ENCODE measurements at places on chromosomes 16 and 17. TPM values are rescaled to one million over a fixed set of nuclear protein-coding genes. Genes with fewer than 3 reads are reported as not detected.

CCDC200 gene
- total RNA-seq, result not detected

CD68 gene
- total RNA-seq, result 20.2 TPM

DNAH2 gene
- total RNA-seq, result 0.10 TPM

MT1X gene
- 4,271 TPM for total RNA-seq

GJC1 gene
- 7.9 TPM for total RNA-seq

CHST4 gene
- total RNA-seq, result not detected

KRT39 gene
- total RNA-seq, result not detected

HES7 gene
- not detected for total RNA-seq

GRCh38 chr16:84156342-84156784, 11.3 kb downstream of the DNAAF1 start:
- no peak overlapping the region for H3K4me3 ChIP-seq
- H3K27me3 ChIP-seq, result no peaks in the 10 kb centered on the region
- DNase-seq, result no peak
- H3K4me1 ChIP-seq, result no peaks in the 10 kb centered on the region
- H3K36me3 ChIP-seq, result no peaks in the 10 kb centered on the region

DNA sequence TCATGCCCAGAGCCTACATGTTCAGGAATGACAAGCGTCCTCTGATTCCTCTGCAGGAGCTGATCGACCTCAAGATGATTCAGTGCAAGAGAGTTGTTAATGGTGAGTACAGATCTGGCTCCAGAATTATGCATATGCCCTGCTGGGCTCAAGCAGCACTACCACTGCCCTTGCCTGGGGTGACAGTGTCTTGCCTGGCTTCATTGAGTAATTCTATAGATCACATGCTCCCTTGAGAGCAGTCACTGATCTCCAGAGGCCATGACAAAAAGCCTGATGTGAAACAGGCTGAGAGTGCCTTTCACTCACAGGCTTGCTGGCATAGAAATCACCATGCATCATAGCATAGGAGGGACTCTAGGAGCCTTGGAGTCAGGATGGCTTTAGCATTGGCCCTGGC, 26.4 kb downstream of the DUS2 start:
- no peak for DNase-seq
- no peaks in the 10 kb centered on the region for H3K36me3 ChIP-seq
- no peak overlapping the region for H3K4me3 ChIP-seq
- H3K27me3 ChIP-seq, result no peaks in the 10 kb centered on the region
- H3K27ac ChIP-seq, result no peak overlapping the region

GRCh38 chr17:32701871-32702270, 175.1 kb downstream of the MYO1D start:
- DNase-seq, result no peak
- no peak overlapping the region for H3K27ac ChIP-seq
- H3K4me3 ChIP-seq, result no peak overlapping the region
- no peaks in the 10 kb centered on the region for H3K4me1 ChIP-seq
- H3K36me3 ChIP-seq, result no peaks in the 10 kb centered on the region

DNA sequence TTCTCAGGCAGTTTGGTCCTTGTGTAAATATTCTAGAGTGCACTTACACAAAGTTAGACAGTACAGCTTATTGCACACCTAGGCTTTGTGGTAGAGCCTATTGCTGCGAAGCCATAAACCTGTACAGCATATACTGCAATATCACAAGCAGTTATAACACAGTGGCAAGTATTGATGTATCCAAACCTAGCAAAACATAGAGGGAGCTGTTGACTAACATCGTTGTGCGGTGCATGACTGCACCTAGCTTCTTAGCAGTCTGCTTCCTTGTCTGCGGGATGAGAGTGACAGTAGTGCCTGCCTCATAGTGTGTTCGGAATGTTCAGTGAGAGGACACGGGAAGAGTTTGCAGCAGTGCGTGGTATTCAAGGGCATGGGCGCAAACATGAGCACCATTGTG, 78.9 kb downstream of the MPRIP start:
- no peaks in the 10 kb centered on the region for H3K27me3 ChIP-seq
- no peak for DNase-seq
- no peaks in the 10 kb centered on the region for H3K36me3 ChIP-seq
- H3K4me3 ChIP-seq, result no peak overlapping the region

GRCh38 chr17:49051269-49051668, 54.1 kb downstream of the IGF2BP1 start:
- H3K36me3 ChIP-seq, result no peaks in the 10 kb centered on the region
- no peak for DNase-seq
- H3K27me3 ChIP-seq, result no peaks in the 10 kb centered on the region
- no peak overlapping the region for H3K27ac ChIP-seq
- H3K4me1 ChIP-seq, result no peaks in the 10 kb centered on the region

DNA sequence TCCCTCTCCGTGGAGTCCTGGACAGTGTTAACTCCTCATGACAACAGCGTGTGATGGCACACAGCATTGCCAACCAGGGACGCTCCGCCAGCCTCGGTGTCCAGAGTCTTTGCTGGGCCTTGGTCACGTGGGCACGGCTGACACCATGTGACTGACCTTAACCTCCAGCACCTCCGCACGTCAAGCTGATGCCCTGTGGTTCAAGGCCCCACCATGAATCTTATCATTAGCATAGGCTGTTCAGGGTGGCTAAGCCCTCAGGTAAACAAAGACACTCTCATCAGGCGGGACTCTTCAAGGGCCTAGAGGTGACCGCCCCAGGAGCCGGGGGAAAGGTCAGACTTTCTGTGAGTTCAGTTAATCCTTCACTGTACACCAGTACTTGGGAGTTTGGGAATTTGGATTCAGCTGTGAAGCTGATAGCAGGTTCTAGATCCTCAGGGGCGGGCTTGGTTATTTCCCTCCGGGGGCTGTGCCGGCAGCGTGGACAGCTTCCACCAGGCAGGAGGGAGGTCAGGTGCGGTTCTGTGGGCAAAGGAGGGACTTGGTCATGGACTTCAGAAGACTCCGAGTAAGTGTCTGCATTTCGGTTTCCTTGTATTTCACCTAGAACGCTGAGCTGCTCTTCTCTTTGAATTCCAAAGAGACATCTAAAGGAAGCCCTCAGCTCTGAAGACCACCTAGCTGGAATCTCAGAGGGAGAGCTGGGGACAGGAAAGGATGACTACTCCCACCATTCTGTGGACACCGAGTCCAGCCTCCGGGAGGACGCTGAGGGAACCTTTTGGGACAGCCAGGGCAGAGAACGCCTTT, 195.5 kb upstream of the CIBAR2 start:
- no peak overlapping the region for H3K4me3 ChIP-seq
- no peaks in the 10 kb centered on the region for H3K36me3 ChIP-seq
- no peak for DNase-seq

DNA sequence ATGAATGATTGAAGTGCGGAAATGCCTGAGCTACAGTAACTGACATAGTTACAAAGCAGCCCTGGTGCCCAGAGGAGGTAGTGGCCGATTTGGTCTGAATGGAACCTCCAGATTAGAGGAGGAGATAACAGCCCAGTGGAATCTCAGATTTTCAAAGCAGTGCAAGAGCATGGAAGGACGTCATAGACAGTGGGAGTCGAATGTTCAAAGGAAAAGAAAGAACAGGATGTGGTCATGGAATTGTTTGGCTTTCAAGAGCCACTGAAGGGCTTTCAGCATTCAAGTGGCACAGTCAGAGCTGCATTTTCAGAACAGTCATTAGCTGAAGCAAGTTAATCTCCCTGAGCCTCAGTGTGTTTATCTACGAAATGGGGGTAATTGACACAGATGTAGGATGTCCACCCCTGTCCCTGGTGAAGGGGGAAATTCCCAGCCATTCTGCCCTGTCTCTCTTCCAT, 104.6 kb upstream of the CACNG3 start:
- H3K27ac ChIP-seq, result no peak overlapping the region
- no peak for DNase-seq
- no peaks in the 10 kb centered on the region for H3K27me3 ChIP-seq
- H3K4me1 ChIP-seq, result no peaks in the 10 kb centered on the region

DNA sequence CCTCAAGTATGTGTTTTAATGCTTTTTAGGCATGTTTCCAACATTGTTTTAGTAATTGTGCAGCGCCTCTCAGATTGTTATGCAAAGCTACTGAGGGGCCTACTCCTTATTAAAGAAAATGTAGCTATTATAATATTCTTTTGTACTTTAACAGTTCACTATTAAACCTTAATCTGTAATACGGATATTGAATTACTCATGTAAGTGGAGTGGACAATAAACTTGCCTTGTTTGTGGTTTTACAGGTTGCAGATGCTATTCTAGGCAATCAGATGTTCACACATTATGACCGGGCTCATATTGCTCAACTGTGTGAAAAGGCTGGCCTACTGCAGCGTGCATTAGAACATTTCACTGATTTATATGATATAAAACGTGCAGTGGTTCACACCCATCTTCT, 41.0 kb downstream of the PTRH2 start:
- no peaks in the 10 kb centered on the region for H3K4me1 ChIP-seq
- H3K36me3 ChIP-seq, result peaks cover 10% of the 10 kb centered on the region
- no peak overlapping the region for H3K4me3 ChIP-seq
- H3K27ac ChIP-seq, result no peak overlapping the region

DNA sequence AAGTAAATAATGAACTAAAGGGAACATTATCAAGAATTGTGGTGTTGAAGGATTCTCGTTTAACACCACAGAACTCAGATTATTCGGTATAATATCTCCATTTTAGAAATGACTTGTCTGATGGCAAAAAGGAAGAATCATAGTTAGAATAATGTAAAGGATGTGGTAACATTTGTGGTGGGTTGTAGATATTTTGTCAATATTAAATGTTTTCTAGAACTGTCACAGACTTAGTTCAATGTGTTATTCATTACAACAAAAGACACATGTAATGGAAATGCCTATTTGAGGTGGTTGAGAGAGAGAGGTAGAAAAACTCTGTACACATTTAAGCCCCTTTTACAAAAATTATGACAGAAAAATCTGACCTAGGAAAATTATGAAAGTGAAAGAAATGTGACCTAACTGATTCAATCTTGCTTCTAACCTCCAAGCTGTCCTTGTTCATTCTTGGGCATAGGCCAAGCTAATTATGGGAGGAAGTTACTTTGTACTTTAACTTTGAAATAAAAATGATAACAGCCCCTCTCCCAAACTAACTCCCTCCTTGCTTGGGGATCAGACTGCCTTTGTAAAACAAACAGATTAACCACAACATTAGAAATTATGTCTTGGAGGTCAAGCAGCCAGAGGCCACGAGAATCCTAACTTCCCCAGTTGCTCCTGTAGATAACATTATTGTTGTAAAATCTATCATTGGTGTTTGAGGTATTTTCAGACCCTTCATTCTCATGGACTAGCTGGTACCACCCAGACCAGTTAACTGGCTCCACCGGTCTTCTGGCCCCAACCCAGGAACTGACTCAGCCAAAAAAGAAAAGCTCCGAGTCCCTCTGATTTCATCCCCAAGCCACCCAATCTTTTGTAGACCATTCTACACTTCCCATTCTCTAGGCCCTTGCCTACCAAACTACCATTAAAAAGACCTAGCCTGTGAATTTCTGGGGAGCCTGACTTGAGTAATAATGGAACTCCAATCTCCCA, 1287.8 kb upstream of the CDH8 start:
- H3K36me3 ChIP-seq, result no peaks in the 10 kb centered on the region
- no peaks in the 10 kb centered on the region for H3K4me1 ChIP-seq
- DNase-seq, result no peak
- H3K27me3 ChIP-seq, result no peaks in the 10 kb centered on the region
- no peak overlapping the region for H3K27ac ChIP-seq

GRCh38 chr16:15950161-15950854, 892 bp downstream of the ABCC1 start:
- H3K36me3 ChIP-seq, result no peaks in the 10 kb centered on the region
- no peaks in the 10 kb centered on the region for H3K27me3 ChIP-seq
- H3K27ac ChIP-seq, result peak overlapping the region; percentile 83
- DNase-seq, result no peak

- no peaks in the 10 kb centered on the region for H3K4me1 ChIP-seq
- no peaks in the 10 kb centered on the region for H3K36me3 ChIP-seq
- DNase-seq, result peak; percentile 46
- H3K27ac ChIP-seq, result no peak overlapping the region
Observed at GRCh38 chr16:89019511-89019910, 42.5 kb upstream of the CBFA2T3 start.

- no peaks in the 10 kb centered on the region for H3K36me3 ChIP-seq
- no peaks in the 10 kb centered on the region for H3K27me3 ChIP-seq
- H3K27ac ChIP-seq, result peak overlapping the region; percentile 51
- peak overlapping the region; percentile 83 for H3K4me3 ChIP-seq
Observed at GRCh38 chr16:57534881-57535658, 1.3 kb downstream of the CCDC102A start.

GRCh38 chr17:68103148-68103547, 67.6 kb downstream of the KPNA2 start:
- H3K4me1 ChIP-seq, result peaks cover 17% of the 10 kb centered on the region
- no peak for DNase-seq
- H3K27ac ChIP-seq, result peak overlapping the region; percentile 95
- H3K27me3 ChIP-seq, result no peaks in the 10 kb centered on the region

All from psoas muscle (tissue), 8 donors.